ENCODE measurements at places on chromosomes 1 and 21.

- no peak for DNase-seq
Measured at GRCh38 chr1:96926176-96926575, 204.6 kb downstream of the PTBP2 start.

- no peak for DNase-seq
Measured at GRCh38 chr1:18419113-18419844, 61.5 kb upstream of the KLHDC7A start.

GRCh38 chr1:197808880-197809279, 33.6 kb upstream of the DENND1B start:
- DNase-seq, result no peak

GRCh38 chr1:72937905-72938304, 655.6 kb upstream of the NEGR1 start:
- DNase-seq, result no peak

DNA sequence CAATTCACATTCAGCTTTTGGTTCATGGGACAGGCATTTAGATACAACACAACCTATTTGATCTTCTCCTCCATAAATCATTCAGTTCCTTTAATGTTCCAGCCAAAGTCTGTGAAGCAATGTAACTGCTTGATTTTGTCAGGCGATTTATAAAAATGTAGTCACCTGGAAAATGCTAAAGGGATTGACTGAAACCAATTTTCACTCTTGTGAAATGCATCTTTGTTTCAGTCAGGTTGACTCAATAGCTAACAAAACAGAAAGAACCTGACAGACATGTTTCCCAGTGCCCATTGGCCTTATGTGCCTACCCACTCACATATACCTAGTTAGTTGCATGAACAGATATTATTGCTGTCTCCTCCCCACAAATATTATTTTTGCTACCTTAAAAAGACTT, 335.7 kb downstream of the CHRM3 start:
- DNase-seq, result no peak

GRCh38 chr1:6024376-6024775, 21.3 kb upstream of the KCNAB2 start:
- DNase-seq, result no peak

GRCh38 chr1:236018885-236019453, 45.9 kb downstream of the NID1 start:
- no peak for DNase-seq

DNA sequence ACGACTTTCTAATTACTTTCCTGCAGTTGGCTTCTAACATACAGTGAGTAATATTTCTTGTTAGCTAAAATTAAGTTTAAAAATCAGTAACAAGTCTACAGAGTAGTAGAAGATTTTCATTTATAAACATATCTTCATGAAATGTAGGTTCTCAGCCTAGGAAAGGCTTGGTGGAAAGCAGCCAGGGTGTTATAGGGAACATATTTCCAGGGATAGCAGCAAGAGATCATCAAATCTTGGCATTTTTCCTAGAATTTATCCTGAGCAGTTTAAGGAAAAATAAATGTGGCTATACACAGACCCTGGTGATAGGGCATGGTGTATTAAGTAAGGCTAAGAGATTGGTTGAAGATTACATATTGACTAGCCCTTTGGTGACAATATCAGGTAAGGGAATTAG, 203.5 kb upstream of the NEGR1 start:
- DNase-seq, result no peak

- DNase-seq, result no peak
Measured at GRCh38 chr1:4090976-4091660, 191.0 kb upstream of the C1orf174 start.

- no peak for DNase-seq
Measured at GRCh38 chr1:85041793-85042192, 6.5 kb downstream of the MCOLN3 start.

GRCh38 chr1:165841582-165842017, 14.2 kb downstream of the UCK2 start:
- no peak for DNase-seq

DNA sequence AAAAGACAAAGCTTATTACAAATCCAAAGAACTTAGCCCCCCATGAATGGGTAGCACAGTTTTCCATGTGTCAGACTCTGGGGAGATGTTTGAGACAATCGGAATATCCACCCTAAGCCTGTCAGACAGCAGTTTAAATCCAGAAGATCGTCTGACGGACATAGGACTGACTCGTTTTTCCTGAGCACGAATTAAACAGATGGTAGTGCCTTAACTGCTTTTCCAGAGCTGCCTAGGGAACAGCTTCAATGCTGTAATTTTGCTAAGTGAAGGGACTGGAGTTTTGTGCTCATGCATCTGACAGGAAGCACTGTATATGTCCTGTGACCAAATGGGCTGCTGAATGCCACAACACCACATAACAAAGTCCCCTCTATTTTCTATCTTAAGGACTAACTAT, 48.6 kb downstream of the PCNX2 start:
- no peak for DNase-seq

DNA sequence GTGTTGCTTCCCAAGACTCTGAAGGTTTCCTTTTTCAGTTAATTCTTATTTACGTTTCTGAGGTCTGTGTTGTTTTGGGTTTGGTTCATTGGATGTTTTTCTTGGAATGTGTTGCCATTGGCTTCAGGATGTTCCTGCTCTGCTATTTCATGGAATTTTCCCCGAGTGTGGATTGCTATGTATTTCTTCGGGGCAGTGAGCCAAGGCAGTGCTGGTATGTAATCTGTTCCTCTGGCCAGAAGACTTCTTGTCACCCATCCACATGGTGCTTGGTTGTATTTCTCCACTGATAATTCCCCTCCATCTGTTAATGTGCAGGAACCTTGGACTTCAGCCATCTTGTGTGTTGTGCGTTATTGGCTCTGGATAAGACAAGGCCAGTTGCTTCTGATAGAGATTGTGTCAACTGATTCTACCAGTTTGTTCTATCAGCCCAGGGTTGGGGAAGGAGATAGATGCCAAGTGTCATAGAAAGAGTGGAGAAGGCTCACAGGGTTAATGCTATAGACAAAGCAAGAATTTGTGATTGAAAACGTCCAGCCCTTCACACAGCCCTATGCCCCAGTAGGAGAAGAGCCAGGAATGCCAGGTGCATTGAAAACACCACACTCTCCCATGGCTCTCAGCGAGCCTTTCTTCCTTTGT, 505.2 kb downstream of the PLPP3 start:
- DNase-seq, result no peak

GRCh38 chr1:6861075-6861724, 75.9 kb downstream of the CAMTA1 start:
- no peak for DNase-seq

DNA sequence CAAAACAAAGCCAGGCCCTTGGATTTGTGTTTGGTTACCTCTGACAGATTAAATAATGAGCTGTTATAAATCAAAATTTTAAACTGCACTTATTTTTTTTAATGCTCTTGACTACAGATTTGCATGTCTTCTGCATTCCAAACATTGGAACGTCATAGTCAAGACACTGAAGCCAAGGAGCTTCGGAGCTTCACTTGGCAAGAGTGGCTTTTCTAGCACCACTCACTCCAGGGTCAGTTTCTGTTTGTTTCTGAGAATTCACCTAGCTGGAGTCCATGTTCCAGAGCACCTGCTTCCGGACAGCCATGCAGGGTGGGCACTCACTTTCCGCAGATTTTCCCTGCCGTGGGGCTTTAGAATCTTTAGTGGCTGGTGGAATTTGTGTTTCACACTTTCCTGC, 202.9 kb downstream of the ZP4 start:
- DNase-seq, result no peak

DNA sequence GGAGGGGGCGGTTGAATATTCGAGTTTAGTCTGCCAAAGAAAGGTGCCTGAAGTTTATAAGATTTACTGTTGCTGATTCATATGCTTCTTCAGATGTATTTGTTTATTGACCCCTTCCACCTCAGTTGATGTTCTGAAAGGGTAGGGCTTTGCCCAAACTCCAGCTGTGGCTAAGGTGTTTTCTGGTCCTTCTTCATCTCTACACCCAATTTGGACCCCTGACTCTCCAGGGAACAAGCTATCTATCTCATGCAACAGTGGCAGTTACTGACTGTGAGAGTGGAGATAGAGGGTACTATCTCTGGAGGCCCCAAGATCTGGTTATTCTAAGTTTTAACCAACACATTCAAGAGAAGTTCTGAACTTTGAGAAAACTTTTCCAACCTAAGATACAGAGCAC, 12.6 kb upstream of the ALG14 start:
- DNase-seq, result no peak

- no peak for DNase-seq
Measured at GRCh38 chr1:150256554-150257341, 826 bp upstream of the CA14 start.

GRCh38 chr21:38664315-38664714, 141.4 kb upstream of the ETS2 start:
- DNase-seq, result no peak

- no peak for DNase-seq
Measured at GRCh38 chr1:75587692-75588091, 23.2 kb downstream of the SLC44A5 start.

GRCh38 chr1:45065083-45065482, 53.0 kb downstream of the UROD start:
- DNase-seq, result no peak

GRCh38 chr1:70382682-70383081, 28.2 kb upstream of the ANKRD13C start:
- no peak for DNase-seq

- no peak for DNase-seq
Measured at GRCh38 chr1:117271959-117272358, 61.2 kb upstream of the VTCN1 start.

DNA sequence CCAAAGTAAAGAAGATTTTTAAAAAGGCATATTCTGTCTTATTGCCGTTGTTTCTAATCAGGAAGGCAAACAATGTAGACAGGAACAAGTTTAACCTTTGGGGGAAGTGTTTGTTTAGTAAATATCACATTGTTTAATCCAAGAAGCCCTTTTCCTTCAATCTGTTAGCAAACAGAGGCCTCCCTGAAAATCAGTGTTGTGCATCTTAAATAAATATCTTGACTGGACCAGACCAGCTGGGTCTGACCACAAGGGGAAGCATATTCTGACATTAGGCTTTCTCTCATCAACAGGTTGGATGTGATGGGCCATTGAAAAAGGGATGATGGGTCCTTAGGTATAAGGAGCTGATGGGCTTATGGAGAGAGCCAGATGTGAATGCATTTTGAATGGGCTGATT, 81.8 kb upstream of the SGIP1 start:
- DNase-seq, result no peak

DNA sequence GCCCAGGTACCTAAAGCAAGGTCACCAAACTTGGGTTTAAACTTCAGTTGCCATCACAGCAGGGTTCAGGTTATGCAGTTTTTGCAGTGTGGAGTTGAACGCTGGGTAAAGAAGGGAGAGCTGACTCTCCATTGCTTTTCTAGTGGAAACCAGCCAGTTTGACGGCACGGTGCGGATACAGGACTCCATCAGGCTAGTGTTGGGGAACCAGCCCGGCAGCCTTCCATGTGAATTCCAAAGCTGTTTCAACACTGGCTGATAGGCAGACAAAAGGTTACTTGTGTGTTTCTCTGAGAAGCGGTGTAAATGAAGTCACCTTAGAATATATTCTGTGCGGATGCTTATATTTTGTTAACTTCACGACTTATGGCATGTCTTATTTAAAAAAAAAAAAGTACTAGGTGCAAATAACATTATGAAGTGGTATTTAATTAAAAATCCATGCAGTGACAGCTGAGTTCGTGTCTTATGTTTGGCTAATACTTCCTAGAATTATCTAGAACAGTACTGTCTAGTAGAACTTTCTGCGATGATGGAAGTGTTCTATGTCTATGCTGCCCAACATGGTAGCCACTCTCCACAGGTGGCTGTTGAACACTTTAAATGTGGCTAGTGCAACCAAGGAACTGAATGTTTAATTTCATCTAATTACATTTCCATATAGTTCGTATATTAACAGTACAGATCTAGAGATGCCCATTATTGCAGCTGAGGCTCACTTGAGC, 29.9 kb upstream of the RCAN3 start:
- DNase-seq, result no peak

- DNase-seq, result no peak
Measured at GRCh38 chr1:192566657-192567056, 8.9 kb upstream of the RGS1 start.

DNA sequence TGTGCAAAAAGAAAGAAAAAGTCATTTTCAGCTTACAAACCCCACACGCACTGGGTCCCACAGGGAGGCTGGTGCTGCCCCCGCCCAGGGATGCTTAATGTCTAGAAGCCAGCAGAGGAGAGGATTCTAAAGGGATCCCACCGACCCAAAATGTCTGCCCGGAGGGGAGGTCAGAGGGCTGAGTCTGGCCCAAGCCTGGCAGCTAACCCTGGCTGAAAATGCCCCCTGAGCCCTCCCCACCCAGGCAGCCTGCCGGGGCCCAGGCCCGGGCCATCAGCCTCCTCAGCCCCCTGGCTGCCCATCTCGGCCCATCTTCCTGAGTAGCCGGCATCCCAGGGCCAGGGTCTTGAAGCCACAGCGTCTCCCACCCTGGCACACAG, 33.5 kb downstream of the ACOT7 start:
- no peak for DNase-seq

All from NCI-H748 treated with DMSO at 0.1 percent for 48 hours (cell line).